Activated CD8-positive, alpha-beta T cell treated with anti-CD3 and anti-CD28 coated beads, Interleukin-2, amount 10 ng/mL, durations not matched to agents 7 days and 5 days (primary cell): ENCODE measurements at places on chromosomes 12 and 14. TPM values are rescaled to one million over a fixed set of nuclear protein-coding genes. Genes with fewer than 3 reads are reported as not detected.

Gene MAPK1IP1L
- total RNA-seq = 106 TPM

Gene KRT73
- total RNA-seq = 0.45 TPM

- no peak overlapping the region for H3K4me3 ChIP-seq
- no peaks in the 10 kb centered on the region for H3K27me3 ChIP-seq
- H3K36me3 ChIP-seq = no peaks in the 10 kb centered on the region
- no peaks in the 10 kb centered on the region for H3K4me1 ChIP-seq
Measured at GRCh38 chr12:58434726-58435125, 485.6 kb downstream of the LRIG3 start.

GRCh38 chr14:21244544-21244943 is 24.7 kb downstream of the HNRNPC start:
- peaks cover 44% of the 10 kb centered on the region for H3K4me1 ChIP-seq
- no peak for DNase-seq
- no peak overlapping the region for H3K27ac ChIP-seq
- H3K4me3 ChIP-seq = no peak overlapping the region
- peaks cover 64% of the 10 kb centered on the region for H3K36me3 ChIP-seq

GRCh38 chr12:124646385-124647230 is 79.2 kb upstream of the NCOR2 start:
- DNase-seq = peak; percentile 26
- H3K4me3 ChIP-seq = peak overlapping the region; percentile 40
- H3K4me1 ChIP-seq = peaks cover 14% of the 10 kb centered on the region
- no peaks in the 10 kb centered on the region for H3K36me3 ChIP-seq
- H3K27ac ChIP-seq = no peak overlapping the region

Gene P3H3
- 0.26 TPM for total RNA-seq

DNA sequence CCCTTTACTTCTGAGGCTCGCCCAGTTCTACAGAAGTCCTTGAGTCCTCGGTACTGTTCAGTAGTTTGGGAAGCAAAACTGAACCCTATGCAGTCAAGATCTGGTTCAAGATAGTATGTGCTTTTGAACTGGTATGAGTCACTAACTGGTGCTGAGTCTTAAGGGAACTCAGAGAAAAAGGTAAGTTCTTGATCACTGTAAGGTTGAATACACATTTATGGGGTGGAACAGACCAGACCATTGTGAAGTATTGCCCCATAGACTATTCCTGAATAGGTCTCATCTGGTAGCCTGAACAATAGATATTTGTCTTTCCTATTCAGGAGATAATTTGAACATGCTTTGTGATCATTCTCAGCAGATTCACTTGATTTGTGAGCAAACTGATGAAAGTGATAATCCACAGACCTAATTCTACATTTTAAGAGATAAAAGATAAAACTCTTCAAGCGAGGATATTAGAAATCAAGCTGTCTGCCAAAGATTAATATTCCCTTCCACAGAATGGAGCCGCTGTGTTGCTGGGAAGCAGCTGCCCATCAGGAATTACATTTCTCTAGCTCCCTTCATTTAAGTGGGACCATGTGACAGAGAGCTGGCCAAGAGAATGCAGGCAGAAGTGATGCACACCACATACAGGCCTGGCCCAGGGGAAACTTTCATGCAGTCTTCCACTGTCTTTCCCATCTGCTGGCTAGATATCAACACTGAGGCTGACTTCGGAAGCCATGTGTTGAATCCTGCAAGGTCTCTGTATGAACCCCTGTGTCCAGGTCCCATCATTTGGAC is 369.8 kb upstream of the GARIN6 start:
- H3K4me1 ChIP-seq = no peaks in the 10 kb centered on the region
- H3K27ac ChIP-seq = no peak overlapping the region
- no peaks in the 10 kb centered on the region for H3K27me3 ChIP-seq
- no peak overlapping the region for H3K4me3 ChIP-seq
- H3K36me3 ChIP-seq = no peaks in the 10 kb centered on the region

DNA sequence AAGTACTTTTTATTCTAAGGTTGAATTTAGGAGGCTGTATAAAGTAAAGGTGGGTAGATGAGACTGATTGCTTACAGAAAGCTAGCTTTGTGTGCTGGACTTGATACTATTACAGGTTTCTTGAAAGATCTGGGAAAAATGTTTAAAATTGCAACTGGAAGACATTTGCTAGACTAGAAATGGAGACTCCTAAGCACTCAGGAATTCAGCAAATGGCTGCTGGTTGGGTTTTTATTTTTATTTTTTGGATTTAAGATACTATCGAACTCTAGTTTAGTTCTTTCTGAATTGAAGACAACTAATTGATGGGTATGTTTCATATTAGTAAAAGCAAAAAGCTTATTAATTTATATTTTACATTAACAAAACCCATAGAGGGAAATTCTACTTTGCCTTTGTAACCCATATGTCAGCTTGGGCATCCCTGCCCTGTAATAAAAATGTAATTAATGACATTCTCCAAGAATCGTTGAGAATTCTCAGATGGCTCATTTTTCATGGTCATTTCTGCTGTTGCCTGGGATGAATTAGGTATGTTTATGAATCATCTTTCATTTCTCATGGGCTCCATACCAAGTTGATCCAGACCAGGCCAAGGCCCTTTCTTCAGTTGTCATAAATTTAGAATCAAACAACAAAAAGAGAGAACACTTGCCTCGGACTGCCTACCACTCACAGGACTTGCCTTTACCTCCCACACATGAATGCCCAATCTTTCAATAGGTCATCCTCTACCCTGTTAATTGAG is 102.1 kb downstream of the ERGIC2 start:
- H3K4me1 ChIP-seq = no peaks in the 10 kb centered on the region
- no peak overlapping the region for H3K4me3 ChIP-seq
- DNase-seq = no peak
- no peaks in the 10 kb centered on the region for H3K27me3 ChIP-seq

DNA sequence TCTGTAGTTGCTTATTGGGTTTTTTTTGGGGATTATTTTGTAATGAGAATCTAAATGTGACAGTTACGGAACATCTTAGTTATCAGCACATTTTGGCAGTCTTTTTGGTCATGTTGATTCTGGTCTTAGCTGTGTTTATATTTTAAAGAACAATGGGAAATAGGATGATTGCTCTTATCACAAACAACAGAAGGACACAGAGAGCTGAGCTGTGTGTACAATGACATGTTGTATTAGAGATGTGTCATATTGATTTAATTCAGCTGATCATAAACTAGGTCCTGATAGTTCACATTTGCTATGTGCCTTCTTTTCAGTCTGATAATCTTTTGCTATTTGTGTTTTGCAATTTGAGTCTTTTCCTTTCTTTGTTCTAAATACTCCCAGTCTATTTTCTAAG is 781.7 kb downstream of the TRHDE start:
- H3K27ac ChIP-seq = no peak overlapping the region
- no peak overlapping the region for H3K4me3 ChIP-seq
- no peaks in the 10 kb centered on the region for H3K36me3 ChIP-seq
- no peaks in the 10 kb centered on the region for H3K27me3 ChIP-seq

GRCh38 chr12:32920506-32921085 is 24.0 kb upstream of the PKP2 start:
- H3K36me3 ChIP-seq = no peaks in the 10 kb centered on the region
- no peaks in the 10 kb centered on the region for H3K4me1 ChIP-seq
- DNase-seq = no peak
- no peak overlapping the region for H3K27ac ChIP-seq

DNA sequence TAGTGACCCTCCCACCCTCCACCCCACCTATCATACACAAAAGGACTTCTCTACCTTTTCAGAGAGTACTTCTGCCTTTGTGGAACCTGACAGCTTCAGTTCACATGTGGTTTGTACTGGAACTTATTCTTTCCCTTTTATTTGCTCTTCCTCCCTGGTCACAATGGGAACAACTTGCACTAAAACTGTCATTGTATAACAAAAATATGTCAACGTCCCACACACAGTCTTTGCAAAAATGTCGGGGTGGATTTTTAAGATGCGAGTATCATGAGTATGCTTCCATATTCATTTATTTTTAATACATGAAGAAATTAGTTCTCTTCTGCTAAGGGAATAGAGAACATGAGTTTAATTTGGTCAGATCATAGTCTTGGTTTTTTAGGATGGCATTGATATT is 45.6 kb upstream of the NELL2 start:
- no peaks in the 10 kb centered on the region for H3K27me3 ChIP-seq
- no peak overlapping the region for H3K4me3 ChIP-seq
- DNase-seq = no peak
- H3K4me1 ChIP-seq = no peaks in the 10 kb centered on the region

Gene TEX52
- total RNA-seq = 0.29 TPM

Gene KIF5A
- total RNA-seq = 0.99 TPM

DNA sequence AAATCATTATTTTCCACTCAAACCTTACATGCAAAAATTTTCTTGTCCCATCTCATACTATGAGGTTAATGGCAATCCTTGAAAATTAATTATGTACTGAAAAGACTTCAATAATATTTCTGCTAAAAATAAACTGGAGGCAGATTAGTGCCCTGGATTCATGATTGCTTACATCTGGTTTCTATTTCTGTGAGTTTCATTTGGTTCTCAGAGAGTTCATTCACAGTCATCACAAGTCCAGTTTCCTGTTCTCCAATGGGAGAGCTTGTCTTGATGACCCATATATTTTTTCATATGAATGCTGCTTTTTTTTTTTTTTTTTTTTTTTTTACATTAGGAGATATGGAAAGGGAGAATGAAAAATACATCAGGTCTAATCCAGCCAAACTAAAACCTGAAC is 6.6 kb upstream of the PTHLH start:
- no peaks in the 10 kb centered on the region for H3K36me3 ChIP-seq
- no peak overlapping the region for H3K27ac ChIP-seq
- H3K27me3 ChIP-seq = peaks cover 56% of the 10 kb centered on the region
- peaks cover 3% of the 10 kb centered on the region for H3K4me1 ChIP-seq

- peak within 1 kb of the TSS; percentile 86 for H3K4me3 ChIP-seq
- DNase-seq = peak; percentile 100
- H3K27me3 ChIP-seq = no peaks in the 10 kb centered on the region
- H3K27ac ChIP-seq = peak within 1 kb of the TSS; percentile 91
- peaks cover 23% of the 10 kb centered on the region for H3K36me3 ChIP-seq
- peaks cover 27% of the 10 kb centered on the region for H3K4me1 ChIP-seq
Measured at GRCh38 chr12:108514973-108515814, at the start of gene FICD. Gene FICD, plus strand, starts transcription at chr12:108515277. Its CDS starts 1,696 bp downstream, at chr12:108516973.

GRCh38 chr14:24734917-24735500 is 101.0 kb upstream of the GZMB start:
- H3K4me1 ChIP-seq = no peaks in the 10 kb centered on the region
- no peaks in the 10 kb centered on the region for H3K36me3 ChIP-seq
- H3K4me3 ChIP-seq = no peak overlapping the region
- H3K27me3 ChIP-seq = peaks cover 24% of the 10 kb centered on the region
- peak; percentile 64 for DNase-seq

GRCh38 chr14:101845896-101846295 is 84.4 kb downstream of the PPP2R5C start:
- H3K4me3 ChIP-seq = no peak overlapping the region
- no peaks in the 10 kb centered on the region for H3K27me3 ChIP-seq
- peaks cover 78% of the 10 kb centered on the region for H3K4me1 ChIP-seq
- H3K27ac ChIP-seq = no peak overlapping the region

Gene YEATS4
- total RNA-seq = 49.9 TPM

Gene KRT2
- total RNA-seq = 0.10 TPM
